ENCODE measurements at places on chromosomes 12 and 14.

- DNase-seq: no peak
Measured at GRCh38 chr14:65976761-65977404, 509.3 kb upstream of the CCDC196 start.

- no peak for DNase-seq
Measured at GRCh38 chr14:79781882-79782281, 429.4 kb downstream of the DIO2 start.

DNA sequence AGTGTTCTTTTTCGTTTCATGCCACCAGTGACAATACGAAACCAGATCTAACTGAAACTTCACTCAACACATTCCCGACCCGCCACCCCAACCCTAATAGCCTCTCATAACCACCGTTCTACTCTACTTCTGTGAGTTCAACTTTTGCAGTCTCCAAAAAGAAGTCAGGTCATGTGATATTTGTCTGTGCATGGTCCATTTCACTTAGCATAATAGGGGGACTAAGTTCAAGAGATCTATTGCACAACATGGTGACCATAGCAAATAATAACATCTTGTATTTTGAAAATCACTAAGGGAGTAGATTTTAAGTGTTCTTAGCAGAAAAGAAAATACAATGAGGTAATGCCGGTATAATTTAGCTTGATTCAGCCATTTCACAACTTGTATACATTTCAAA lies 376.4 kb downstream of the DIO2 start:
- no peak for DNase-seq

- no peak for DNase-seq
Measured at GRCh38 chr14:50932156-50932555, 12.1 kb downstream of the PYGL start.

GRCh38 chr12:26813812-26814211 lies 19.2 kb downstream of the ITPR2 start:
- DNase-seq: no peak

DNA sequence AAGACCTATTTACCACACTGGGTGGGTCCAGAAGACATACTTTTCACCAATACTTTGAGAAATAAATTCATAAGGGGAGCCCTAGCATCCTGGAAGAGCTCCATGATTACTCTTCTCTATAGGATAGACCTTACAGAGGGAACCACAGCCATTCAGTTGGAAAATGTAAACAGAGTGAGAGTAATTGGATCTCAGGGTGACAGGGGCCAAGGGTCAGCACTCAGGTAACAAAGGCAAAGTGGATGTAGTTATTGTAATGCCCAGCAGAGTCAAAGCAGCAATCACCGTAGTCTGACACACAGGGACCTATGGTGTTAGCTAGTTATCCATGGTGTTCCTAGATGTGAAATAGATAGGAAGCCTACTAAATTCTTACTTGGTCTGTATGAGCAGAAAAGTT lies 10.8 kb upstream of the GTF2A1 start:
- DNase-seq: no peak
